Gastroesophageal sphincter (tissue), 4 donors: ENCODE measurements at places on chromosomes 11 and 22. TPM values are rescaled to one million over a fixed set of nuclear protein-coding genes. Genes with fewer than 3 reads are reported as not detected.

DNA sequence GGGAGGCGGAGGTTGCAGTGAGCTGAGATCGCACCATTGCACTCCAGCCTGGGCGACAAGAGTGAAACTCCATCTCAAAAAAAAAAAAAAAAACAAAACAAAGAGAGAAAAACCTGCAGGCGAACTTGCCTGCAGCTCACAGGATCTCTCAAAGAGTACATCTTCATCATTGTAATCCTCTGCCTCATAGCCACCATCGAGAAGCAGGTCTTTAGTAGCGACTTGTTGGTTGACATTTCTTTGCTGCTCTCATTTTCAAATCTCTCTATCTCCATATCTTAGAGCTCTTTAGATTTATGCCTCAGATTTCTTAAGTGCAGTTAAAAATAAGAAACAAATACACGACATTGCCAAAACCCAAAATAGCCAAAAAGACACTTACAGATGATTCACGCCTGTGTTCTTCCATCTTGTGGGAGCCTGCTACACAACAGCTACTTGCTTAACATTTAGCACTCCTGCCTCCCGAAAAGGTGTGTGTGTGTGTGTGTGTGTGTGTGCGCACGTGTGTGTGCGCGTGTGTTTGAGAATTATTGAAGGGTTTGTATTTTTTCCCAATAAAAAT is 14.6 kb downstream of the FAM227A start:
- no peak for ATAC-seq

GRCh38 chr11:82056450-82056849 is 677.2 kb downstream of the FAM181B start:
- no peak for ATAC-seq

- peak; percentile 63 for ATAC-seq
These were observed 147.4 kb upstream of the TEAD1 start for GRCh38 chr11:12526789-12527188.

- no peak for ATAC-seq
These were observed 56.1 kb upstream of the UBASH3B start for GRCh38 chr11:122599434-122599833.

- no peak for ATAC-seq
These were observed 1488.6 kb downstream of the BRD1 start for GRCh38 chr22:48338793-48339705.

DNA sequence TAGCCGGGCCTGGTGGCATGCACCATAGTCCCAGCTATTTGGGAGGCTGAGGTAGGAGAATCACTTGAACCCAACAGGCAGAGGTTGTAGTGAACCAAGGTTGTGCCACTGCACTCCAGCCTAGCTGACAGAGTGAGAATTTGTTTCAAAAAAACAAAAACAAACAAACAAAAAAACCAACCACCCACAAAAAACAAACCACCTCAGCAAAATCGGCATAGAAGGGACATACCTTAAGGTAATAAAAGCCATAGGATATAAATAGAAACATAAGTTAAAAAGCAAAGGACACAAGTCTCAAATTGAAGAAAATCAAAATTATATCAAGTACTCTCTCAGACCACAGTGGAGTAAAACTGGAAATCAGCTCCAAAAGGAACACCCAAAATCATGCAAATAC is 33.2 kb downstream of the PIWIL3 start:
- no peak for ATAC-seq

- ATAC-seq: no peak
These were observed 537.6 kb downstream of the BRD1 start for GRCh38 chr22:49289822-49290679.

DNA sequence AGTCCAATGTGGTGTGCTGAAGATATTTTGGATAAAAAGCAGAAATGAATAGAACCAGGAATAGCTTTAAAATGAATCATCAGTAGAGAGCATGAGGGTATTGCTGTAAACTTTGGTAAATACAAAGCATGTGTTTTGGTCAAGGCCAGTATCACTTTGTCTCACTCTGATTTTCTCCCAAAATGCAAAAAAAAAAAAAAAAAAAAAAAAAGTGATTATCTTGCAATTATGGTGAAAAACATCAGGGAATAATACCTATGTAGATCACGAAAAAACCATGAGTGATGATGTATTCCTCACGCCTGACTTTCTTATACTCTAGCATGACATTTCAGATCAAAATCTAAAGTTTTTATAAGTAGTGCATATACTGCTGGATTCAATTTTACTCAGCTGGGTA is 897.9 kb upstream of the FAT3 start:
- ATAC-seq: no peak

DNA sequence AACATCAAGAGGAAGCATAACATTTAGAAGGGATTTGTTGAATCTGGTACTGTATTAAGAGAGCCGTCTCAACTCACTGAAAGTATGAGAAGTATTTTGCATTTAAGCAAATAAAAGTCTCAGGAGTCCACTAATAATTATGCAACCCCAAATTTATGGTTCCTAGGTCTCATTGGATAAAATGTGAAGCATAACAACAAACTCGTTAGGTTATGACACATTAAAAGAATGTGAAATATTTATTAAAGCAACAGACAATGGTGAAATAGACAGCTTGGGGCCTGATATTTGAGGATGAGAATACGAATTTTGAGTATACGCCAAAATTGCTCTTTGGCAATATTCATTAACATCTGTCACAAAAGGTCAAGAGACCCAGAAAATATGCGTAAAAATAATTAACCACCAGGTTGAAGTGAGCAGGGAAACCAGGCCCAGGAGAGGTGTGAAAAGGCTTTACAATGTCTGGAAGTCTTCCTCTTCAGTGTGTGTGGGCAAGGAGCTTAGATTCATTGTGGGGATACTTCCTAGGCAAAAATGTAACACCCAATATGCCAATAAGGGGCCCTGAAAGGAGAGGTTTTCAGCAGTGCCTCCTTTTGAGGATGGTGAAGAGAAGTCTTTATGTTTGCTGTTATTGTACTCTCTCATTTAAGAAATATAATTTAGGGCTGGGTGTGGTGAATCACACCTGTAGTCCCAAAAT is 89.2 kb downstream of the FDX1 start:
- ATAC-seq: peak; percentile 64

DNA sequence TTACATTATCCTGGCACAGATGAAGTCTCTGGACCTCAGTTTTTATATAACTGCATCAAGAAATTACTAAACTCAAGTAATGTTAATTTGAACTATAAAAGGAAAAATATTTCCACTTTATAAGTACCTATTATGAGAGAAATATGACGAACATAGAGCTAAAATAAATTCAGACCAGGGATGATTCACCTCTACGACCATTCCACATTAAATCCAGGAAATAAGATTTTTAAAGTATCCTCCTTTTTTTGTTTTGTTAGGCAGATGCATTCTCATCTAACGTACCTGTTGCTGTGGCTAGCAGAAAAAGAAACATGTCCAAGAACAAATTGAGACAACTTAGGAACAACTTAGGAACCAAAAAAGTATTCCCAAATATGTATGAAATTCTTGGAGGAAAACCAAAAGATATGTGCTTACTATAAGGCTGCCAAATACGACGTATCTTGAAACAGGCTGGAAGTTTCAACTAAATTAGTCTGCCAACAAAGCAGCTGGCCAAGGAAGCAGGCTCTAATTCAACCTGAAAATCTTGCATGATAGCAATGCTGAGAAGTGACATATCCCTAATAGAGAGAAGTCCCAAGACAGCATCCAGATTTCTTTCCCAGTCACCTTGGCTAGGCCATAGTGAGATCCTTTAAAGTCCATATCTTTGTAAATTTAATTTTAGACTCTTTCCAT is 15.7 kb downstream of the SPTY2D1 start:
- peak; percentile 47 for ATAC-seq

DNA sequence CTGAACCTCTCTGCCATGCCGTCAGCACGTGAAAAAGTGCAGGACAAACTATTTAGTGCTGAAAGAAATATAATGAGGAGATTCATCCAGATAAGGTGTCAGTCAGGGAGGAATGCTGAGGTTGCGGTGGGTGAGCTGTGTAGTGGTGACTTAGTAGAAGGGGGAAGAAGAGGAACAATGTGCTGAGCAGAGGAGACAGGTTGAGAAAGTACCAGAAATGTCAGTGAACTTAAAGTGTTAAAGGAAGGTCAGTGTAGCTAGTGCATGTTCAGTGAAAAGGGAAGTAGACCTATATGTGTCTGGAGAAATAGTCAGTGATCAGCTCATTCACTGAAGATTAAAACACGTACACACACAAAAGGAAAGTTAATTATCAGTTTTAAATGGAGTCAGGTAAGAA is 237.6 kb upstream of the CCDC179 start:
- no peak for ATAC-seq

DNA sequence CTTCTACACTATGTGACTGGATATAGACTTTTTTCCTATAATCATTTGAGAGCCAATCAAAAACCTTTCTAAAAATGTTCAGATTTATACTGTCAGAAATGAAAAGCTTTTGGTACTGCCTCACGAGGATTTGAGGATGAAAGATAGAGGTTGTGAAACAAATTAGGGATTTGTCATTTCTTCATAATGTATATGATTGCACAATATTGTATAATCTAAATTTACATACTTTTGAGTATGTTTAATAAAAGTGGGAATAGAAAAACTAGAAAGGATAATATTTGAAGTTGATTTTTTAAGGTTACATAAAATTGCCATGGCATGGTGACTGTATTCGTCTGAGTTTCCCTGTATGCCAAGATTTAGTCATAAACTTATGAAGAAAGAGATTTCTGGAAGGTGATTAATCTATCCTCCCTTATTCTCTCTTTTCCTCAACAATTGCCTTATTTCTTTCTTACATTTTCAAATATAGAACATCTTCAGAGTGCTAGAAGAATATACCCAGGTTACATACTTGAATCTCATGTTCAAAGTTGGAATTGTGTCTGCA is 56.2 kb downstream of the CASP12 start:
- no peak for ATAC-seq

DNA sequence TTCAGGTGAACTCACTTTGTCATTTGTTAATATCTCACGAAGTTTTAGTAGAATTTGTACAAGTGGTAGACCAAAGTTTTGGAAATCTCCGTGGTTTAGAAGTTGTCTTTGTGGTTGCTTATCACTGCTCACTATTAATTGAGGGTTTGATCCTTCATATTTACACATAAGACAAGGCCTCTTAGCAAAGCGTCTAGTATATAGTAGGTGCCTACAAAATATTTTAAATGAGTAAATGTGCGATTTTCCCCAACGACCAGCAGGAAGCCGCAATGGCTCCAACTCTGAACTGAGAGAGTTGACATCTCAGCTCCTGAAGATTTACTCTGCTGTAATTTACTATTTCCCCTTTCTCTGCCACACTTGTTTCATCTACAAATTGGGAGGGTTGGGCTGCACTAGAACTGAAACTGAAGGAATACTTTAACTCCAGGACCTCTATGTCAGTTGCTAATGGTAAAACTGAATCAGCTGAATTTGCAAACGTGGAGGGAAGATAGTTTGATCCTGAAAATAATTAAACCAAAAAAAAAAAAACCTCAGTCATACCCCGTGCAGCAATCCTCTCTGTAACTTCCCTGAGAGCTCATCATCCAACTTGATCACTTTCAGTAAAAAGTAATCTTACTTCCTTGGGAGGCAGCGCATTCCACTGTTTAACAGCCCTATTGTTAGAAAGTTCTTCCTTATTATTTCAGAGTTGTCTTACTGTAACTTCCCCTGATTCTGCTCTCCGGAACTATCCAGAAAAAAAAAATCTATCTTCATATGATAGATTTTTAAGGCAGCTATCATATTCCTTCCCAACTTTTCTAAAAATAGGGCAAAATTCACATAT is 1.3 kb upstream of the SBF2 start:
- no peak for ATAC-seq

GRCh38 chr11:8260202-8260966 is 3.3 kb downstream of the LMO1 start:
- ATAC-seq: no peak

DNA sequence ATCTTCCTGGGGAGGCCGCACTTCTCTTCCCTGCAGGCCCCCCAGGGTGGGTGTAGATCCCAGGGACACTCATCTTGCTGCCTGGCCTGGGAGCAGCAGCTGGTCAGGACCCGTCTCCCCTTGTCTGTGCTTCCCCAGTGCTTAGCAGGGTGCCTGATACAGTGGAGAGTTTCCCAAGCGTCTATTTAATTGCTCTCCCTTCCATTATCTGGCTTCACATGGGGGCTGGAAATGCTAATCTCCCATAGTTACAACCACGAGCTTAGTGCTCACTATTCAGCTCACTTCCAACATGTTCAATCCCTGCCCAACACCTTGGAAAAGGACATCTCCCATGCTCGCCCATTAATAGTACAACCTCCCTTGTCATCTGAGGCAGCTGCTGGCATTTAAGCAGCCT is 100.5 kb downstream of the DSCAML1 start:
- no peak for ATAC-seq

DNA sequence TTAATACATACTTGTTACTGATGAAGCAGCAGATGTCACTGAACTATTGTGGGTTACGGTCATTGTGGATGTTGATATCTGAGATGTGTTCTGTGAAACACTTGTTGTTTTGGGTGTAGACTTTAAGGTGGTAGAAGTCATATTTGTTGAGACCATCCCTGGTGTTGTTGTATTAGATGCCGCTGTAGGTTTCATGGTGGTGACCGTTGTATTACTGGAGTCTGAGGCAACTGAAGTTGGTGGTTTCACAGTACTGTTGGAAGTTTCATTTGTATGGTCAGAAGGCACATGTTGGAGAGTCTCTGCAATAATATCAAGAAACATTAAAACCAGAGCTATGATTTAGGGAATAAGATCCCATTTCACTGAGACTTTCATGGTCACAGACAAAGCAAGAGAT is 50.7 kb downstream of the TMEM123 start:
- no peak for ATAC-seq

DNA sequence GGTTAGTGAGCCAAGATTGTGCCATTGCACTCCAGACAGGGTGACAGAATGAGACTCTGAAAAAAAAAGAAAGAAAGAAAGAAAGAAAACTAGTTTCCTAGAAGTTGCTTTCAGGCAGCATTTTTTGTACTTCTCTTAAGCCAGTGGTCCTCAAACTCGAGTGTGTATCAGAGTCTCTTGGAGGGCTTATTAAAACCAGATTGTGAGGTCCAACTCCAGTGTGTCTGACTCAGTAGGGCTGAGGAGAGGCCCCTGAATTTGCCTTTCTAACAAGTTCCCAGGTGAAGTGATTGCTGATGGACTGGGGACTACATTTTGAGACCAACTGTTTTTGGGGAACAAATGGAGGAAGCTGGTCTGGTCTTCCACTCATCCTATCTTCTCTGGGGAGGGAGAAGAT is 57.5 kb upstream of the VSTM5 start:
- ATAC-seq: no peak

GRCh38 chr11:21316591-21316990 is 647.2 kb downstream of the NELL1 start:
- no peak for ATAC-seq

Gene TRPM5
- not detected for total RNA-seq

Gene GSTT2
- total RNA-seq: not detected

Gene SCGB1C1
- not detected for total RNA-seq

Gene ISX
- total RNA-seq: not detected

Gene SEC14L6
- 0.46 TPM for total RNA-seq
